Lower leg skin (tissue), 4 donors: ENCODE measurements at places on chromosomes 2 and 18. TPM values are rescaled to one million over a fixed set of nuclear protein-coding genes. Genes with fewer than 3 reads are reported as not detected.

The TP53I3 gene
- total RNA-seq: 5.0 TPM

DNA sequence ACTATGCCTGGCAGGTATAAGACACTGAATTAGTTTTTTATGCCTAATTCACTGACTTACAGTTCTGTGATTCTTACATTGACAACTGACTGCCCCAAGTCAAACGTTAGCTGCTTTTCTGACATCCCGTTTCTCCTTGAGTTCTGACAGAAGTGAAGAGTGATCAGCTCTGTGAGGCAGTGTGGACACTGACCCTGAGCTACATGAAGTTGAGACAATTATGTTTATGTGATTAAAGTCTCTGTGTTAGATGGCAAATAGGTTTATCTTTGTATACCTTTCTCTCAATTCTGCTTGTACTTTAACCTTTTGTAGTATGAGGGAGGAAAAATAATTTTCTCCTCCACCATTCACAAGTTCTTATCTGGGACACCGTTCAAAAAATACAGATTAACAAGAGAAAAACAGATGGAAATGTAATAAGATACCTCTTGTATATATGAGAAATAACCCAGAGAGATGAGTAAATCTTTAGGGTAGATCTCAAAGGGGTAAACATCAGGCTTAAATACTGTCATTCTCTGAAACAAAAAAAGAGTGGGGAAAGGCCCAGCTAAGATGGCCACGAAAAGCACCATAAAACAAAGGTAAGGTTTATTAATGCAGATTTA is 85.4 kb upstream of the B3GNT2 start:
- no peak for DNase-seq

The PLEKHB2 gene
- 39.8 TPM for total RNA-seq

The REG1A gene
- not detected for total RNA-seq
